Activated naive CD8-positive, alpha-beta T cell treated with anti-CD3 and anti-CD28 coated beads, Interleukin-2, amount 50 U/mL, for 24 hours (primary cell): ENCODE measurements at places on chromosomes 16 and 17.

GRCh38 chr17:77456951-77457548 lies 316.3 kb downstream of the SEC14L1 start:
- H3K36me3 ChIP-seq: peaks cover 32% of the 10 kb centered on the region
- H3K27me3 ChIP-seq: no peaks in the 10 kb centered on the region
- peaks cover 81% of the 10 kb centered on the region for H3K4me1 ChIP-seq
- H3K27ac ChIP-seq: peak overlapping the region; percentile 100

- peak overlapping the region; percentile 93 for H3K4me3 ChIP-seq
- H3K4me1 ChIP-seq: peaks cover 47% of the 10 kb centered on the region
Measured at GRCh38 chr17:80146121-80147034, 550 bp downstream of the EIF4A3 start.

- peaks cover 55% of the 10 kb centered on the region for H3K4me1 ChIP-seq
- peak overlapping the region; percentile 65 for H3K27ac ChIP-seq
- peaks cover 3% of the 10 kb centered on the region for H3K36me3 ChIP-seq
- no peak overlapping the region for H3K4me3 ChIP-seq
- no peak for DNase-seq
Measured at GRCh38 chr17:68228817-68229570, 18.8 kb upstream of the AMZ2 start.

DNA sequence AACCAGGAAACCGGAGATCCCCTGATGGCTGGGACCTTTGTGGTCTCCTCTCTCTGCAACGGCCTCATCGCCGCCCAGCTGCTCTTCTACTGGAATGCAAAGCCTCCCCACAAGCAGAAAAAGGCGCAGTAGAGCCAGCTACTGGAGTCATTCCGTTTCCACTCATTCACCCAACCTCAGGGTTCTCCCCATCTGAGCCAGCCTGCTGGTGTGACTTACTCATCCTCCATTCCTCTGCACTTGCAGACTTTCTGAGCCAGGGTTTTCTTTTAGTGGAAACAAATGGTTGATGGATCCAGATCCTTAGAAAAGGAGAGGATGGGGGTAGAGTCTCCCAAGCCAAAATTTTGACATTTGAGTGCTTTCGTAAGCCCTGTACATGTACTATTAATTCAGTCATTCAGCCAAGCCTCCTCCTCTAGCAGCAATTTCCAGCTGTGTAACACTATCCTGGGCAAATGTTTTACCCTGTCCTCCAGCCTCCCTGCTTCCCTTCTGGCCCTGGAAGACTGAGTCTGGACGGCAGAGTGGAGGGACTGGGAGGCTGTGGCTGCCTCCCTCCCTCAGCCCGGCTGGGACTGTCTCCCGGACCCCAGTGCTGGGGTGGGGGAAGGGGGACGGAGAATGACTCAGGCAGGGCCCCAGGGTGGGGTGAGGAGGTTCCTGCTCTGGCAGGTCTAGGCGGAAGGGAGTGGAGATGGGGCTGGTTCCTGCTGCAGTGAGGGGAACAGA lies 2.3 kb downstream of the SOX15 start:
- no peak overlapping the region for H3K27ac ChIP-seq
- H3K4me3 ChIP-seq: no peak overlapping the region
- DNase-seq: no peak
- peaks cover 22% of the 10 kb centered on the region for H3K36me3 ChIP-seq

- H3K27ac ChIP-seq: peak overlapping the region; percentile 17
- H3K27me3 ChIP-seq: no peaks in the 10 kb centered on the region
- DNase-seq: no peak
- no peak overlapping the region for H3K4me3 ChIP-seq
Measured at GRCh38 chr17:57282296-57282695, 26.0 kb downstream of the MSI2 start.

DNA sequence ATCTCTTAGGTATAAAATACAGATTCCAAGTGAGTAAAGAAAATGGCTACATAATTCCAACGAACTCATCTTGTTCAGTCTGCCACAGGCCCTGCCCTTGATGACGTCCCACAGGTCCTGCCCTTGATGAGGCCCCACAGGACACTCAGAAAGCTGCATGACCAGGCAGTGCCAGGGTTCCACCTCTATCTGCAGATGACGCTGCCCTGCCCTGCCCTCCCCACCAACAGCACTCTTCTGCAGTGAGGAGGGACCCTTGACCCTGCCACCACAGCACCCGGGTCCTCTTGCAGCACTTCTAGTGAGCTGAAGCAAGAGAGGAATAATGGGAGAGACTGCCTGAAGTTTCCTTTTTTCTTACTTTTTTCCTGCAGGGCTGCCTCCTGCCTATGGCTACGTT lies 118.4 kb downstream of the VPS53 start:
- no peak for DNase-seq
- H3K27me3 ChIP-seq: no peaks in the 10 kb centered on the region
- no peak overlapping the region for H3K4me3 ChIP-seq

DNA sequence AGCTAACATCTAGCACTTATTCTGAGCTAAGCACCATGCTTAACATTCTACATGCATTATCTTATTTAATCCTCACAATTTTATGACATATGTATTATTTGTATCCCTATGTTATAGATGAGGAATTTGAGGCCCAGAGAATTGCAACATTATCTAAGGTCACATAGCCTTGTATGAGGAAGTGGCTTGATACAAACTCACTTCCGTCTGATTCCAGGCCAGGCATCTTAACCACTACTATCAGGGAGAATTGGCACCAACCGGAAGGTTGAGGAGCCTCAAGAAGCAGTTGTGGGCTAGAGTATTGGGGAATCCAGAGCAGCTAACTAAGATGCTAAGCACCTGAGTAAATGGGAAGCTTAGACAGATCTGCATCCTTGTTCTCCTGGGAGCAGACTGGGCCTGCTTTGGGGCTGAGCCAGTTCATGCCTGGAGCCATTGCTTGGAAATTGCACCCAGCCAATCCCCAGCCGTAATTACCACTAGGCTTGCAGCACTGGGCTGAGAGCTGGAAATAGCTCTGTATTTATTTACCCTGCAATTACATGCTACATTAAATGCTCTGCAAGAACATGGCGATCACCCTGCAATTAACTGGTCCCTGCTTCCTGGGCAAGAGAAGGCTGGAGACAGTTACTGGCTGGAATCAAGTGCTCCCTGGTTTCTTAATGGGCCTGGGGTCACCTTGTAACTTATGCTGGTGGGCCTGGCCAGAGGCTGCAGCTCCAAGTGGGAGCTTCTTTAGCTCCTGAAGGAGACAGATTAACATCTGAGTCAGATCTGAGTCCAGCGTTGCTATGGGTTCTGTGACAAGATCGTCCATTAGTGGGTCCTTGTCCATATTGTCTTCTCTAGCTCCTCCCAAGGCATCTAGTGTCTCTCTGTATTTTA lies 273.1 kb upstream of the CCL2 start:
- no peaks in the 10 kb centered on the region for H3K4me1 ChIP-seq
- no peak overlapping the region for H3K4me3 ChIP-seq
- DNase-seq: no peak
- no peak overlapping the region for H3K27ac ChIP-seq
- H3K27me3 ChIP-seq: no peaks in the 10 kb centered on the region

DNA sequence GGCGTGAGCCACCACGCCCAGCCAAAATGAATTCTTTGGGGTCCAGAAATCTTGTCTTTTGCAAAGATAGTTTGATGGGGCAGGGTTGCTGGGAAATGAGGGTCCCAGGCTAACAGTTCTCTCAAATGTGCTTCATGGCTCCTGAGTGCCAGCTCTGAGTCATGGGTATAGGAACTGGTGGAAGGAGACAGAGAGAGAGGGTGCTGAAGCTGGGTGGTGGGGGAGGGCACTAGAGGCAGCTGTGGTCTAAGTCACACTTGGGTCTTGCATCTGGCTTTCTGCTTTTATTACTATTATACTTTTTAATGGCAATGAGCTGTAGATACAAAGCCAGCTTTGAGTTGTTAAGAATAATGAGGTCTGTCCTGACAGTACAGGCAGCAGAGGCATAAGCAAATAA lies 54.6 kb downstream of the PRKCA start:
- peaks cover 34% of the 10 kb centered on the region for H3K36me3 ChIP-seq
- H3K27me3 ChIP-seq: no peaks in the 10 kb centered on the region
- peaks cover 84% of the 10 kb centered on the region for H3K4me1 ChIP-seq
- H3K27ac ChIP-seq: peak overlapping the region; percentile 46
- no peak overlapping the region for H3K4me3 ChIP-seq

DNA sequence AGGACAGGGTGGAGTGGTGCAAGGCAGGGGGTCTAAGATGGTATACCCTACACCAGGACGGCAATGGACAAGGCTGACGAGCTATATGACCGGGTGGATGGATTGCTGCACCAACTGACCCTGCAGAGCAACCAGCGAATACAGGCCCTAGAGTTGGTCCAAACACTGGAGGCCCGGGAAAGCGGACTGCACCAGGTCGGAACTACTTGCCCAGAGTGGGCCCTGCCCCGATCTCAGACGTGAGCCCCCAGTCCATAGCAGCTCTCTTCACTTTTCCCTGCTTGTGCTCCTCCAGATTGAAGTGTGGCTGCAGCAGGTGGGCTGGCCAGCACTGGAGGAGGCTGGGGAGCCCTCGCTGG lies 3.1 kb downstream of the PLEKHG4 start:
- DNase-seq: no peak
- H3K4me3 ChIP-seq: no peak overlapping the region
- H3K4me1 ChIP-seq: peaks cover 9% of the 10 kb centered on the region
- H3K36me3 ChIP-seq: peaks cover 5% of the 10 kb centered on the region

GRCh38 chr16:84277244-84277823 lies 17.3 kb upstream of the WFDC1 start:
- H3K27me3 ChIP-seq: peaks cover 6% of the 10 kb centered on the region
- no peaks in the 10 kb centered on the region for H3K36me3 ChIP-seq
- no peak overlapping the region for H3K4me3 ChIP-seq
- peak; percentile 82 for DNase-seq
- H3K27ac ChIP-seq: no peak overlapping the region

- DNase-seq: no peak
- H3K27ac ChIP-seq: no peak overlapping the region
- no peaks in the 10 kb centered on the region for H3K36me3 ChIP-seq
- no peaks in the 10 kb centered on the region for H3K4me1 ChIP-seq
- peaks cover 25% of the 10 kb centered on the region for H3K27me3 ChIP-seq
Measured at GRCh38 chr17:81334391-81334901, 39.3 kb upstream of the SLC38A10 start.

GRCh38 chr16:69169607-69170352 lies 17.2 kb upstream of the SNTB2 start:
- H3K4me1 ChIP-seq: peaks cover 62% of the 10 kb centered on the region
- H3K36me3 ChIP-seq: peaks cover 61% of the 10 kb centered on the region
- H3K27me3 ChIP-seq: no peaks in the 10 kb centered on the region
- no peak for DNase-seq
- no peak overlapping the region for H3K27ac ChIP-seq

GRCh38 chr17:29342158-29342765 lies 47.9 kb upstream of the TAOK1 start:
- no peak overlapping the region for H3K4me3 ChIP-seq
- H3K27me3 ChIP-seq: peaks cover 6% of the 10 kb centered on the region
- DNase-seq: no peak
- no peak overlapping the region for H3K27ac ChIP-seq

DNA sequence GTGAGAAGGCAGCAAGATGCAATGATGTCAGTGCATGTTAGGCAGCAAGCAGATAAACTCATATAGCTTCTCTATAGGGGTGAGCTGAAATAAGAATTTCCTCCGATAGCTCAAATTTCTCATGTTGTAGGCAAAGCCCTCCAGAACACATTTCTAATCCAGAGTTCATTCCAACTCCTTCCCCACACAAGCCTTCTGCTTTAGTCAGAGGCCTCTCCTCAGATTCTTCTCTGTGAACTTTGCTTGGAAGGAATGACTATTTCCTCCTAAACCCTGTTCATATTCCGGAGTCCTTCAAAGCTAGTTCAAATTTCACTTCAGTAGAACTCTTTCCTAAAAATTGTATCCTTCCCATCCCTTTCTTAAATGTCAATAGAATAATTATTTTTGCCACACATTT lies 144.8 kb downstream of the KCNJ2 start:
- H3K36me3 ChIP-seq: no peaks in the 10 kb centered on the region
- H3K27ac ChIP-seq: no peak overlapping the region
- no peaks in the 10 kb centered on the region for H3K4me1 ChIP-seq
- H3K27me3 ChIP-seq: no peaks in the 10 kb centered on the region

- H3K36me3 ChIP-seq: peaks cover 12% of the 10 kb centered on the region
- H3K27me3 ChIP-seq: peaks cover 8% of the 10 kb centered on the region
- H3K27ac ChIP-seq: peak overlapping the region; percentile 19
- H3K4me3 ChIP-seq: no peak overlapping the region
Measured at GRCh38 chr16:1993731-1994131, 4.0 kb downstream of the SYNGR3 start.

- peaks cover 15% of the 10 kb centered on the region for H3K27me3 ChIP-seq
- no peaks in the 10 kb centered on the region for H3K36me3 ChIP-seq
- DNase-seq: no peak
Measured at GRCh38 chr16:9205661-9206060, 114.2 kb downstream of the HAPSTR1 start.

GRCh38 chr17:39643271-39643670 lies 6.3 kb downstream of the STARD3 start:
- no peaks in the 10 kb centered on the region for H3K27me3 ChIP-seq
- H3K27ac ChIP-seq: peak overlapping the region; percentile 37
- no peak overlapping the region for H3K4me3 ChIP-seq
- no peak for DNase-seq

GRCh38 chr17:17579691-17580090 lies 11.8 kb downstream of the PEMT start:
- H3K4me3 ChIP-seq: no peak overlapping the region
- H3K27me3 ChIP-seq: no peaks in the 10 kb centered on the region
- H3K27ac ChIP-seq: no peak overlapping the region
- H3K4me1 ChIP-seq: no peaks in the 10 kb centered on the region
- no peaks in the 10 kb centered on the region for H3K36me3 ChIP-seq

- H3K27ac ChIP-seq: no peak overlapping the region
- no peak overlapping the region for H3K4me3 ChIP-seq
- DNase-seq: no peak
- H3K27me3 ChIP-seq: no peaks in the 10 kb centered on the region
- no peaks in the 10 kb centered on the region for H3K36me3 ChIP-seq
- no peaks in the 10 kb centered on the region for H3K4me1 ChIP-seq
Measured at GRCh38 chr16:64384636-64385035, 737.2 kb downstream of the CDH11 start.

GRCh38 chr16:67052399-67052798 lies 23.4 kb downstream of the CBFB start:
- peaks cover 18% of the 10 kb centered on the region for H3K36me3 ChIP-seq
- H3K4me3 ChIP-seq: no peak overlapping the region
- peak overlapping the region; percentile 80 for H3K27ac ChIP-seq
- H3K27me3 ChIP-seq: no peaks in the 10 kb centered on the region
- H3K4me1 ChIP-seq: peaks cover 45% of the 10 kb centered on the region

- peaks cover 1% of the 10 kb centered on the region for H3K36me3 ChIP-seq
- H3K27me3 ChIP-seq: no peaks in the 10 kb centered on the region
- peaks cover 42% of the 10 kb centered on the region for H3K4me1 ChIP-seq
- H3K4me3 ChIP-seq: peak overlapping the region; percentile 95
- DNase-seq: no peak
- no peak overlapping the region for H3K27ac ChIP-seq
Measured at GRCh38 chr17:63624531-63624880, 2.3 kb downstream of the MAP3K3 start.
